ENCODE measurements at places on chromosomes 16 and 17.

GRCh38 chr16:58589326-58589905 lies 40.2 kb downstream of the CNOT1 start:
- DNase-seq = no peak

DNA sequence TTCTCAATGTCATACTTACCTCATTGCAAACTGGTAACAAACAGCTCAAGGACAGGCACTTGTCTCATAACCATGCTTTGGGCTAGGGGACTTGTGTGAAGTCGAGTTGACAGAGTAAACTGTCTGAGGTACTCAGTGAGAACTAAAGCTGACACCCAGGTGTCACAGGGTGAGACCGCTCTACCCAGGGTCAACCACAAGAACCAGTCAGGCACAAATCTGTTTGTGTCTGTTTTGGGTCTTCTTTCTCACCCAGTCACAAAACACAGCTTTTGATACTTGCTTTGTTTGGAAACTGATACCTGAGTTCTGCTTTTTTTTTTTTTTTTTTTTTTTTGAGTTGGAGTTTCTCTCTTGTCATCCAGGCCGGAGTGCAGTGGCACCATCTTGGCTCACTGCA lies 161.1 kb downstream of the STX8 start:
- no peak for DNase-seq

DNA sequence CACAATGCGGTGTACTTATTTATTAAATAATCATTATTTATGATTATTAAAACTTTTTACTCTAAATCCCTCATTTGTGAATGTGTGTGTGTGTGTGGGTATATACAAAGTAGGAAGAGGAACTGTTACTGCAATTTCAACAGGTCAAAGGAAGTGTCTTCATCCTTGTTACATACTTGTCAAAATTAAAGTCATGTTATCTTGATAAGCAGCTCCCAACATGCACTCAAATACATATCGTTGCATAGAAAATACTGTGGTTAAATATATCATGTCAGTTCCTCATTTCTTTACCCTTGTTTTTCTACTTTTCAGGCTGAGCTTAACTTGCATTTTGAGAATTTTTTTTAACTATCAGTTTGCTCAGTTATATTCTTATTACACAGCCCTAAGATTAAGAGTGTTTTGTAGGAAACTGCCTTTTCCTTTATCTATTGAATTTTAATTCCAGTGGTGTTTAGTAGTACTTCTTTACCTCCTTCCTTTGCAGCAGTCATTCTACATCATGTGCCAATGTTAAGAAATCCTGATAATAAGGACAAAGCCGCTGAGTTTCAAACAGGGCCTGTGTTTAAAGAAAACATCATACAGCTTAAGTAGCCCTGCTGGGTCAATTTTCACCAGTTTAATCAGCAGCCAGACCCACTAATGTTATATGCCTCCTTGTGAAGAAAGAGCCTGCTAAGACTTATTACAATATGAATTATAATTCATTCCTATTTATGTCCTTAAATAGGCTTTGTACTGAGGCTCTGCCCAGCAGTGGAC lies 7.2 kb downstream of the EFCAB5 start:
- no peak for DNase-seq

DNA sequence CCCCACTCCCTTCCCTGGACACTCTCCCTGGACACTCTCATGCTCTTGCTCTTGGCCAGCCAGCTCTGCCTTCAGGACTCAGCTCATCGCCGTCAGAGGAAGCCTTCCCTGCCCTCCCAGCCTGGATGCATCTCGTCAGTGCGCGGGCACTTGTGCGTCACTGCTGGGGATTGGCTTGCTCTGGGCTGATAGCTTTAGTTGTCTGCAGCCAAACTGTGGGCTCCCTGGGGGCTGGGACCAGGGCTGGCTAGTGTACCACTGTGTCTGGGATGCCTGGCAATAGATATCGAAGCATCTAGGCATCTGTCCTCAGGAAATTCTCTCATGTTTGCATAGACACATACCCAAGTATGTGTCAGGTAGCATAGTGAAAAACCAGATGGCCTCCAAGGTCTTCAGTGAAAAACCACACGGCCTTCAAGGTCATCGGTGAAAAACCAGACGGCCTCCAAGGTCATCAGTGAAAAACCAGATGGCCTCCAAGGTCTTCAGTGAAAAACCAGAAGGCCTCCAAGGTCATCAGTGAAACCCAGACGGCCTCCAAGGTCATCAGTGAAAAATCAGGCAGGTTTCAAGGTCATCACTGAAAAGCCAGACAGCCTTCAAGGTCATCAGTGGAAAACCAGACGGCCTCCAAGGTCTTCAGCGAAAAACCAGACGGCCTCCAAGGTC lies 72.0 kb downstream of the CMIP start:
- no peak for DNase-seq

- DNase-seq = no peak
Measured at GRCh38 chr17:37480427-37480826, 9.3 kb upstream of the DUSP14 start.

DNA sequence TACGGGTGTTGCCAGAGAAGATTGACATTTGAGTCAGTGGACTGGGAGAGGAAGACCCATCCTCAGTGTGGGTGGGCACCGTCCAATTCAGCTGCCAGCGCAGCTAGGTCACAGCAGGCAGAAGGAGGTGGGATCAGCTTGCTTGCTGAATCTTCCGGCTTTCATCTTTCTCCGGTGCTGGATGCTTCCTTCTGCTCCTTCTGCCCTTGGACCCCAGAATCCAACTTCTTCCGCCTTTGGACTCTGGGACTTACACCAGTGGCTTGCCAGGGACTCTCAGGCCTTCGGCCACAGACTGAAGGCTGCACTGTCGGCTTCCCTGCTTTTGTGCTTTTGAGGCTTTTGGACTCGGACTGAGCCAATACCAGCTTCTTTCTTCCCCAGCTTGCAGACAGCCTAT lies 46.1 kb upstream of the RPL38 start:
- no peak for DNase-seq

DNA sequence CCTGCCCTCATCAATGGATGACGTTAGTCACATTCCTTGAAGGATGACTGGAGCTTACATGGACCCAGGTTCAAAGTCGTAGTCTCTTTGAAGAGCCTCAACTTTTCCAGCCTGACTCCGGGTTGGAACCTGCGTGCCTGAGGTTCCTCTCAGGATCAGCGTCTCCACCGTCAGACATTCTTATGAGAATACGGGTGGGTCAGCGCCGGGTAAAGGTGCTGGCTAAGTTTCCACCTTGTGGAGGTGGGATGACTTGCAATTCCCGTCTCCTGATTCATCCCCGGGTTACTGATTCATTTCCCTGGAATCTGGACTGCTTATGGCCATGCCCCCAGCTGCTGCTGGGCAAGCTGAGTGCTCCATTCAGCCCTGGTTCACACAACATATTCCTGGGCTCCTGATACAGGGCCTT lies 38.9 kb upstream of the CMIP start:
- no peak for DNase-seq

- no peak for DNase-seq
Measured at GRCh38 chr16:80503107-80503506, 37.7 kb upstream of the DYNLRB2 start.

GRCh38 chr17:77662833-77663232 lies 295.7 kb upstream of the TNRC6C start:
- DNase-seq = no peak

- no peak for DNase-seq
Measured at GRCh38 chr17:75645501-75645888, 12.3 kb downstream of the SMIM5 start.

- no peak for DNase-seq
Measured at GRCh38 chr16:85990861-85991301, 91.9 kb downstream of the IRF8 start.

- no peak for DNase-seq
Measured at GRCh38 chr17:61000911-61001310, 323.3 kb downstream of the BCAS3 start.

DNA sequence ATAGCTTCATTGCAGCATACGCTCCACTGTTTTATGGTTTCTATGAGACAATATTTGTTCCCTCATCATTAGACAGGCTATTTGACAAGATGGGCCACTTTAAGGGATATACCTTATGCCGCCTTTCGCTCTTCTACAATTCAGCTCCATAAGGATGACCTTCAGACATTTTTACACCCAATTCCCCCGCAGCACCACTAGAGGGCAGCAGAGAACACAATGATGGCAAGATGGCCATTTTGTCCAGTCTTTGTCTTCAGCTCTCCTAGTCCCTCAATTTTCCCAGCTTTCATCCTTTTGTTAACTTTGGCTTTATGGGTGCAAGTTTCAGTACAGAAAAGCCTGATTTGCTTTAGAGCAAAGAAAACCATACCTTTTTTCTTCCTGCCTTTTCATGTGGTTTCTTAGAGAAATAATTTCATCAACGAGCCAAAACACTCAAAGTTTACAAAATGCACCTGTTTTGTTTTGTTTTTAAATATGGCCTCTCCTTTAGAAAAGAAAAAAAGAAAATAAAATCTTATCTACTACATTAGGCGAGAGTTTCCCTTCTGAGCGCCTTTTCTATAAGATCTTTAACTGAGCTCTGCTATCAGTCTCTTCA lies 355.3 kb downstream of the TOX3 start:
- peak; percentile 10 for DNase-seq

- DNase-seq = no peak
Measured at GRCh38 chr16:64159976-64160375, 961.9 kb downstream of the CDH11 start.

- DNase-seq = no peak
Measured at GRCh38 chr16:8877894-8878522, 4.1 kb upstream of the LITAFD start.

GRCh38 chr17:73532421-73532901 lies 111.8 kb downstream of the SDK2 start:
- DNase-seq = no peak

DNA sequence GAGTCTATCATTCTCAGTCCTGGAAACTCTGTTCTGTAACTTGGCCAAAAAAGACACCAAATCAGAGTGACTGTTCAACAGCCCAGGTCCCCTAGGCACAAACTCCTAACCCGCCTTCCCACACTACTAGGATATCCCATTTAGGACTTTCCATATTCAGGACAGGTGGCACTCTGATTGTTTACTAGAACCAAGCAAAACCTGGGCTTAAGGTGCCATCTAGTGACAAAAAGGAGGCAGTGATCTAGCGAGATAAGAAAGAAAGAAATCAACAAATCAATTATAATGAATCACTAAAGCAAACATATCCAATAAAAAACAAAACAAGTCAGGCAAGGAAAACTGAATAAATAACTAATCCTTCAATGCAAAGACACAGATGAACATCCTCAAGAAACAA lies 203.9 kb downstream of the CEP112 start:
- DNase-seq = no peak

- no peak for DNase-seq
Measured at GRCh38 chr16:67966549-67967182, 1.8 kb downstream of the SLC12A4 start.

DNA sequence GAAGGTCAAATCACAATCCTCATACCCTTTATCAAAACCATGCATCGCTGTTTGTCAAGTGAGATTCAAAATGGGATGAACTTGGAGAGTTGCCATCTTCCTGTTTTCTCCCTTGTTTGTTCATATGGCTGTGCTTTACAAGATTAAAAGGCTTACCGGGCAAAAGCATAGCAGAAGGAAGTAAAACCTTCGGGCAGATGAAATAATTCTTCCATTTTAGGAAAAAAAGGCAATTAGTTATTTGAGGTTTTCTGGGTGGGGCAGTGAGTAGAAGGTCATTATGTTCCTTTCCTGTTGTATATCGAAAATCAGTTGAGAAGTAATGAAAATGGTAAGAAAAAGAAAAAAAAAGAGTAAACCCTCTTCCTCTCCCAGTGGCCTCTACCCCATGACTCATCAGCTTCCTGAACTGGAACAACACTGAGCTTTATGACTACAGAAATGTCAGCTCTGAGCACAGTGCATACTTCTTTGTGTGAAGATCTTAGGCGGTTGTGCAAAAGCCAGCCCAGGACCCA lies 369.2 kb downstream of the CDH13 start:
- DNase-seq = no peak

DNA sequence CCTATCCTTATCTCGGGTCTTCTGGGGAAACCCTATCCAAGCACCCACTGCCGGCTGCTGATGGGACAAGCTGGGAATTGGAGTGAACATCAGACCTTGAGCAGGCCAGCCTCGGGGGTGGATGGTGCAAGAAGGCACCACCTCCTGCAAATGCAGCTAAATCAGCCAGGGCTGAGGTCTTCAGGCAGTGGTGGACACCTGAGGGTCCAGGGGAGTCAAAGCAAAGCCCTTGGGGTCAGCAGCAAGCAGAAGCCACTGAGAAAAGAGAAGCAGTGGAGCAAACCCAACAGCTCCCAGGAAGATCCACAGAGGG lies 55.4 kb upstream of the ENPP7 start:
- no peak for DNase-seq

DNA sequence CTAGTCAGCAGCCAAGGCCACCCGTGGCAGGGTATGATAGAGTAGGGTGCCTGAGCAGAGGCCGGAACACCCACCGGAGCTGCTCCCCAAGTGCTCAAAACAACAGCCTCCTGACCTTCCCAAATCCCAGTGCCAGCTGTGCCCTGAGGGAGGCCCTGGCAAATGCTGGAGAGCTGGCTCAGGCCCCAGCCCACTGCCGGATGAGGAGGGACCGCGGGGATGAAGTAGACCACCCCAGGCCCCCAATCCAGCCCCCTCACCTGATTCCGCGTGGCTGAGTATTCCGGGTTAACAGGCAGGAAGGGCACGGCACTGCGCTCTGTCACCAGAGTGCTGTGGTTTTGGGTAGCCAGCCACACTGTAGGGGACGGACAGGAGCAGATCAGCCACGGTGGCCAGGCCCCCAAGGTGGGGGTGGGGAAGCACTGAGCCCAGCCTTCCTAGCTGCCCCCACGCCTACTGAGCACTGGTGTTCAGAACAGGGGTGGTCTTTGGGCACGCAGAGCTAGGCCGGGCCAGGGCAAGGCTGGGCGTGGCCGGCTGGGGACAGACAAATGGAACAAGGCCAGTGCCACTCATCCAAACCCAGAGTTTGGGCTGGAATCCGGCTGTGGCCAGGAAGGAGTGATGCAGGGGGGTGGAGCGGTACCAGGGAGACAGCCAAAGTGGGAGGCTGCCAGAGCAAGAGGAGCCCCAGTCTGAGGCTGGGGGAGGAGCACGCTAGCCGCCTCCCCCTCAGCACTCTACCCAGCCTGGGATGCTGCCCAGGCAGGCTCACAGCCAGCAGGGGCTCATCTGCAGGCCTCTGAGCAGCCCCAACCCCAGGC lies 9.1 kb downstream of the TP53I13 start:
- no peak for DNase-seq

DNA sequence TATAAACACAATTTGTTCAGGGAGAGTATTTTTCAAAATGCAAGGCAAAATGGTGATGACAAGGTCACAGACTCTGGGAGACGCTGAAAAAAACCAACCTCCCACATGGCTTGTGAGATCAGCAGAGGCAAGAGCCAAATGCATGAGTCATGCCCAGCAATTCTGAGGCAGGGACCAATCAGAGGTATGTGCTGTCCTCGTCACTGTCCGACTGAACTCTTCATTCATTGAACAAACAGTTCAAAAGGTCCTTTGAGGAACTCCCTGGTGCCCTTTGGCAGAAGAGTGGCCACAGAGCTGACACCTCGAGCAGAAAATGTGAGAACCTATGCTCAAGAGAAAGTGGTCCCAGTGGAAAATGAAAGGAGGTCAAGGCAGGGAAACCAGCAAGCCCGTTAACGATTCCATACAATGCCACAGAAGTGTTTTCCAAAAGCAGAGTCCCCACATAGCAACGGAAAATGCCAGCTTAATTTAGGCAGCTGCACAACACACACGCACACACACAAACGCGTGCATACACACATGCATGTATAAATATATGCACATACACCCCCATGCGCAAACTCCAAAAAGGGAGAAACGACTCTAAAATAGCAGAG lies 50.9 kb downstream of the CDH11 start:
- no peak for DNase-seq
